NCI-H146 (cell line): ENCODE measurements at places on chromosomes 6 and 20.

GRCh38 chr20:16517946-16518783 is 55.1 kb downstream of the KIF16B start:
- peak; percentile 20 for DNase-seq

GRCh38 chr6:16548121-16548520 is 213.1 kb downstream of the ATXN1 start:
- DNase-seq = no peak

- DNase-seq = no peak
Observed at GRCh38 chr6:147578883-147579282, 70.4 kb downstream of the SAMD5 start.

GRCh38 chr6:30719356-30719755 is 796 bp upstream of the TUBB start:
- peak; percentile 63 for DNase-seq
